ENCODE measurements at places on chromosomes 7 and 10. TPM values are rescaled to one million over a fixed set of nuclear protein-coding genes. Genes with fewer than 3 reads are reported as not detected.

GPRIN2 gene
- polyA plus RNA-seq, result 0.03 TPM

EDRF1 gene
- 27.4 TPM for polyA plus RNA-seq

OR13A1 gene
- polyA plus RNA-seq, result not detected

FZD8 gene
- polyA plus RNA-seq, result 1.4 TPM

ERVW-1 gene
- not detected for polyA plus RNA-seq

CUZD1 gene
- polyA plus RNA-seq, result 0.89 TPM

GDF10 gene
- not detected for polyA plus RNA-seq

PVRIG gene
- not detected for polyA plus RNA-seq

TLL2 gene
- polyA plus RNA-seq, result 0.28 TPM

PNLIPRP1 gene
- not detected for polyA plus RNA-seq

PTPRZ1 gene
- not detected for polyA plus RNA-seq

- DNase-seq, result no peak
Measured at GRCh38 chr10:73209705-73210104, 37.4 kb downstream of the DNAJC9 start.

DNA sequence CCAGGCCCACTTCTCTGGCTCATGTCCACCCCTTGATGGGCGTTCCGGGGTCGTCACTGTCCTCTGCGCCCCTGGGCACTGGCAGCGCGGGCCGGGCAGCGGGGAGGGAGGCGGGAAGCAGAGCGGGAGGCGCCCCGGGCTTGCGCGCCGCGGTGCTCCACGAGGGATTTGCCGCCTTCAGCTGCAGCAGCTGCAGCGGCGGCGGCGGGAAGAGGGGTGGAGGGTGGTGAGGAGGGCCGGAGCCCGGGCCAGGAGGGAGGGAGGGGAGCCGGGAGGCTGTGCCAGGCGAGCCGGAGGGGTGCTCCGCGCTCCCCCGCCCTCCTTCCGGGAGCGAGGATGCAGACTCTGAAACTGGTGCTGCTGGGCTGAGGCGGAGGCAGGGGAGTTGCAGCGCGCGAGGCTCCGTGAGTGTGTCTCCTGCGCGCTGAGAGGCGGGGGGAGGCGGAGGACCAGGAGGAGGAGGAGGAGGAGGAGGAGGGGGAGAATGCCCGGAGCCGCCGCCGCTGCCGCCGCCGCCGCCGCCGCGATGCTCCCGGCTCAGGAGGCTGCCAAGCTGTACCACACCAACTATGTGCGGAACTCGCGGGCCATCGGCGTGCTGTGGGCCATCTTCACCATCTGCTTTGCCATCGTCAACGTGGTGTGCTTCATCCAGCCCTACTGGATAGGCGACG, at the start of gene LHFPL3:
Gene LHFPL3, plus strand, starts transcription at position 308 of the 674 bp plus-strand sequence.
- DNase-seq, result peak; percentile 79

- no peak for DNase-seq
Measured at GRCh38 chr7:98993024-98993897, 114.9 kb downstream of the TRRAP start.

DNA sequence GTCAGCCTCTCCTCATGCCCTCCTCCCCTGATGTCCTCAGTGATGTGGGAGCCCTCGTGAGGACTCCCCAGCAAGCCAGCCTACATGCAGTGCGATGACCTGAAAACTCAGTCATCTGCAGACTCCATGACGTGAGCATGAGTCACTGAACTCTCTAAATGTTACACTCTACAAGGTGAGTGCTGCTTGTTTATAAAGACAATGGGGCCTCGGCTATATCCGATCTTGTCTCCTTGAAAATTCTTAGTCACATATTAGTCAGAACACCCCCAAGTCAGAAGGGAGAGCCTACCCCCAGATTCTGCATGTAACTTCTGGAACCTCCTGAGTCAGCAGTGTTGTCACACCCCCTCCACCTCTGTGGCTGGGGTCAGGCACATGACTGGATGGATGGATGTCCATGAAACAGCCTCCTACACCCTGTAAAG, 673.8 kb downstream of the INHBA start:
- DNase-seq, result no peak

GRCh38 chr10:116706281-116706680, 36.1 kb downstream of the HSPA12A start:
- no peak for DNase-seq

- no peak for DNase-seq
Measured at GRCh38 chr7:129037585-129037984, 17.3 kb downstream of the TNPO3 start.

GRCh38 chr10:37268266-37268665, 142.9 kb downstream of the ANKRD30A start:
- no peak for DNase-seq

DNA sequence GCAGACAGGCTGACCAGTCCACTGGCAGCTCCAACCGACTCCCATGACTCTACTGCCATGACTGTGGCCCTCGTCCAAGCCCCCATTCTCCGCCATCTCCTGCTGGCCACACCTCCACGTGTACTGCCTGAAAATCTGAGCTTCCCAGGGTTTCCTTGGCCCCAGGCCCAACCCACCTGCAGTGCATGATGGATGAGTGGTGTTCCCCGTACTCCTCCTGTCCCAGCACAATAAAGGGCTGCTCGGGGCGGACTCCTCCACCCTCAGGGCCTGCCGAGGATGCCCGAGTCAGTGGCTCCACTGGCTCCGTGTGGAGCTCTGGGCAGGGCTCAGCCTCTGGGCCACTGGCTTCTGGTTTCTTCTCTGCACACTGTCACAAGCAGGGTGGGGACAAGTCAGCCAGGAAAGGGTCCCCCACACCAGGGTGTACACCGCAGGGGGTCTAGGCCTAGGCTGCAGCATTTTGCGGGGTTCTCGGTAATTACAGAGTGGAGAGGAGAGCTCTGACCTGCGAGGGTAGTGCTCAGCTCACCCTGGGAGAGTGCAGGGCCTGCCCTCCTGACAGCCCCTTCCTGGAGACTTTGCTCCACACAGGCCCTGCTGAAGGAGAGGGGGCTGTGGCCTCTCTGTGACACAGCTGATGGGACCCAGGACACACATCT, 15.2 kb downstream of the WDR91 start:
- DNase-seq, result no peak

DNA sequence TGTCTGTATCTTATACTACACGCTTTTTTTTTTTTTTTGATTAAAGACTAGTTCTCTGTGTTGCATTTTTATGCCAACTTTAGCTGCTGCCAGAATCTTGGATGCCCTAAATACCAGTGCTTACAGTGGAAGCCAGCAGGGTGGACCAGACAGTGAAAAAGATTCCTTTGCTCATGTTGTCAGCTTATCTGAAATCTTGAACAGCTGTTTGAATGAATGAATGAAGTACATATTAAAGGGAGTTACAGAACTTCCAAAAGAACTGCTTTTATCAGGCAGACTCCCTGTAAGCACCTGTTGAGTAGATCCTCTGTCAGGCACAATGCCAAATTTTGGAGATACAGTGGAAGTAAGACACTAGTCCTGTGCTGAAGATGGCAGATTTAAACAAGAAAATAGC, 184.9 kb downstream of the PPP1R9A start:
- DNase-seq, result no peak

- DNase-seq, result no peak
Measured at GRCh38 chr7:142228537-142229104, 29.2 kb downstream of the PRSS58 start.

- no peak for DNase-seq
Measured at GRCh38 chr10:43801140-43801539, 152.5 kb upstream of the ZNF32 start.

DNA sequence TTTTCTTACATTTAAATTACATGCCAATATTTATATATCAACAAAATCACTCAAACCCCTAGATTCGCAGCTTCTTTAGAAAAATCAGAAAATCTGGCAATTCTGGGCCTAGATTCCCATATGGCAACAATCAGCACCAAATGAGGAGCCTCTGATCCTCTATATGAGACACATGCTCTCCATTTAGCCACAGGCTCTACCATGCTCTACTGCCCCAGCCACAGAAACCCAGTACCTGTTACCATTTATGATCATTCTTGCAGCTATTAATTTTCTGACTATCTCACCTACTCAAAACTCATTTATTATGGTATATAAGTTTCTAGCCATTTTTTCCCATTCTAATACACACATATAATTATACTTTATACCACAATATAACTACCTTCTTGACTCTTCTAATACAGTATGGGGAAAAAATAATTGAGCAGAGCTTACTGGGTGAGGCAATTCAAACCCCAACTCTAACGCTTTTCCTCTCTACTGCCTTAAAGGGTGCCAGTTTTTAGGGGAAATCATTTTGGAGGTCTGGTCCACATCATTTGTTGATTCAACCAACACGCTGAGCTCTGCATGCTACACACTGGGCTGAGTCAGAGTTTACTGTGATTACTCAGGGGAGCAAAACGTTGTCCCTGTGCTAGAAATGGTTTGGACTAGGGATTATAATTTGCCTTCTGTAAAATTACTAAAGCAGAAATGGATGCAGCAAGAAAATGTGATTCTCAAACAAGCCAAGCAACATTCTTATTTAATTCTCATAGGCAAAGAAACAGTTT, 11.6 kb downstream of the PDLIM1 start:
- DNase-seq, result no peak

- no peak for DNase-seq
Measured at GRCh38 chr10:11149807-11150141, 132.1 kb downstream of the CELF2 start.

DNA sequence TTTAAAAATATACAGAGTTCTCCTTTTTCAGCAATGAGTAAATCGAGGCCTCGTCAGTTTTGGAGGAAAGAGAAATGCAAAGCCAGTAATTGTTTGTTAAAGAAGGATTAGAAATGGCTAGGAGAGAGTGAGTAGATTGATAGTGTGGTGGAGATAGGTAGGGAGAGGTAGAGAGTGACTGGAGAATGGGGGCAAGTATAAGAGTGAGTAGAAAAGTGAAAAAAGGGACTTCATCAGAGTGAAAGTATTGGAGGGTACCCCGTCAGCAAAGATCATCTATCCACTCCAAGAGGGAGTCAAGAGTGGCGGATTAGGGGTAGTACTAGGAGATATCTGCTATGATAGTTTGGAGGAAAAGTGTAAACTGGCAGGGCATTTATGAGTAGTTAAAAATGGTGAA, 9.2 kb upstream of the ANKRD2 start:
- no peak for DNase-seq

DNA sequence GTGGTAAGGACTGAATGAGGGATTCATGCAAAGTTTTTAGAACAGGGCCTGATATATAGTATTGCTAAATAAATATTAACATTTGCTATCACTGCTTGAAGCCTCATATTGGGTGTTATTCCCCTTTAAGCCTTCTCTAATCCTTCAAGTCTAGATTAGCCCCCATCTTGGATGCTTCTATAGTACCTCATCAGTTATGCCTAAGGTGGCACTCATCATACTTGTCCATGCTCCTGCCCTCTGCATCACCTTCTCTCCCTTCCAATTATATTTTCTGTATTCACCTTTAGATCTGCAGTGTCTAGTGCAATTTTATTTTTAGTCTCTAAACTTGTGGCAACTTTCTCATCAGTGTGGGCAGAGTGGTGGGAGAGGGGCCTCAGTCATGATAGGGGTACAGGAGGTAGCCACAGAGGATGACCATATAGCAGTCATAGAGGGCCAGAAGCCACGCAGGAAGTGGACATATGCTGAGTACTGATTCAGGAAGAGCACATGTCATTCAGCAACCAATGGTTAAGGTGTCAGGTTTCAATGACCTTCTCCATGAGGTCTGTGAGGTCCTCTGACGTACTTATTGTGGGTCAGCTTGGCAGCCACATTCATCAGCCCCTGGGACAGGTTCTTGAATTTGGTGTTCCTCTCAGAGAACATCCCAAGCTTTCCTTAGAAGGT, 2.5 kb downstream of the ENTPD1 start:
- no peak for DNase-seq

GRCh38 chr10:15180736-15181135, 12.2 kb upstream of the NMT2 start:
- no peak for DNase-seq

DNA sequence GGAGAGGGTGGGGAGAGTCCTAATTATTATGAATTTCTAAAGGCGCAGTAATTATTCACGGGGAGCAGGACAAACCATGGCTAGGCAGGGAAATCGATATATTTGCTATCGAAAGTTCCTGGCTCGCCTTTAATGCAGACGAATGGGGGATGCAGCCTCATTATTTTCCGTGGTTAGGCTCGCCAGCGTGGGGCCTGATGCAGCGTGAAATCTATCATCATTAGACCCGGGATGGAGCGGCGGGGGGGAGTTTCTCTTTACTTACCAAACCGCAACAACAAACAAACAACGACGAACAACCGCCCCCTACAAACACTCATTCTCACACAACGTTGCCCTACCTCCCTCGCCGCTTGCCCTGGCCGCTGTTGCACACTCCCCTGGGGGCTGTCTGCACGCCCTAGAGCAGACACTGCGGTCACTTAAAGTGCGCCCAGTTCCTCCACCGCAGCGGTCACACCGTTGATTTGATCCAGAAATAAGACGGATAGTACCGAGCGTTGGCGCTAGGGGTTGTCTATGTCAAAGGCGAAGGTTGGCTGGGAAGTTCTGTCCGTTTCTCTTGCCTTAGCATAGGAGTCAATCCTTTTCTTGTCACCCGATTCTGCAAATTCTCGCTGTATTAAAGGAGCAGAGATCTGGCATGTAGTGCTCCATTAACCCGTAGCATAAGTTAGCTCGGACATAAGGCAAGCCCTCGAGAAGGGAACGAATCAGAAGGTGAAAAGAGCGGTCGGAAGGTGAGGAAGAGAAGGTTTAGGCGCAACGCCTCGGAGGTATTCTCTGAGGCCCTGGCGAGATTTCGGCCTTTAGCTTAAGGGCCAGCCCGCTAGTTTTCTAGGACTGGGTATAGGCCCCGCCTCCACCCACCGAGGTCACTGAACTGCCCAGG, 10.4 kb downstream of the NXPH1 start:
- DNase-seq, result no peak

DNA sequence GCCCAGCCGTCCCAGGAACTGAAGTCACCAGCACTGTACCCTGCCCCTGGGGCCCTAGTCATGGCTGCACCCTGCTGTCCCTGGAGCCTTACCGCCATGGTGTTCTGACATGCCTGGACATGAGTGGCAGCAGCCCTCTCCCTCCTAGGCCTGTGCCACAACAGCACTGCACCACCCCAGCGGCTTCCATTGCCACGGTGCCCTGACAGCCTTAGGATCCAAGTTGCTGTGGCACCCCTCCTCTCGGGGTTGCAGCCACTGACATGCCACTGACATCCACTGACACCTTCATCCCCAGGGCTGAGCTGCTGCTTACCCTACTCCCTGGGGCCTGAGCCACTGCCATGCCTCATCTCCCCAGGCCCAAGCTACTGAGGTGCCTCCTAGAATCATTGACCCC, 39.6 kb upstream of the SHH start:
- DNase-seq, result no peak

- no peak for DNase-seq
Measured at GRCh38 chr7:82527851-82528250, 84.3 kb upstream of the CACNA2D1 start.

DNA sequence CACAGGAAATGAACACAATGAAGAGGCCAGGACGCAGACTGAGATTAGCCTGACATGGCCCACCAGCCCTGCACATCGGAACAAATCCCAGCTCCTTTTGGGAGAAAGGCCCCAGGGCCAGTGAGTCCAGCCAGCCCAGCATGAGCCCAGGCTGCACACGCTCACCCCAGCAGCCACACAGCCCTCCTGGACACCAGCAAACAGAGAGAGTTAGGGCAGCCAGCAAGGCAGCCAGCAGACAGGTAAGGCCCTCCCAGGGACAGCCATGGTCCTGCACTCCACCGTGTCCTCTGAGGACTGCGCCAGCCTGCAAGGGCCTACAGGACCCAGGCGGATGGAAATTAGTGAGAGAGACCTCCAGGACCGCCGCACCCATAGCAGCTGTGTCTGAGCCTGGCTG, 8.1 kb upstream of the GRID1 start:
- peak; percentile 53 for DNase-seq

Data from SK-N-SH (cell line).